ENCODE measurements at places on chromosomes 7 and 10.

GRCh38 chr7:136687693-136688322, 180.6 kb upstream of the CHRM2 start:
- DNase-seq: peak; percentile 58

DNA sequence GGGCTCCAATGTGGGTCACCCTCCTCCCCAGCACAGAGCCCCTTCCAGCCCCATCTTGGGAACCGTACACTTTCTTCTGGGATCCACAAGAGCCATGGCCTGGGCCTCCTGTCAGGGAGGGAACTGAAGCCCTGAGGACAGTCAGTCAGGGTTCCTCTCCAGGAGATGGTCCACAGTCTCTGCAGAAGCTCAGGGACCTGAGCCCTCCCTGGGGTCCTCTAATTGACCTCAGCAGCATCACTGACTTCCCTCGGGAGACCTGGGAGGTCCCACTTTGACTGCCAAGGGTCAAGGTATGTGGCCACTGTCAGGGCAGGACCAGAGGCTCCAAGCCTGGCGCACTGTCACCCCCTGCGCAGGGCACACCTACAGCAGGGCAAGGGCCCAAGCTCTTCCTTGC, 32.3 kb downstream of the NOD1 start:
- no peak for DNase-seq

DNA sequence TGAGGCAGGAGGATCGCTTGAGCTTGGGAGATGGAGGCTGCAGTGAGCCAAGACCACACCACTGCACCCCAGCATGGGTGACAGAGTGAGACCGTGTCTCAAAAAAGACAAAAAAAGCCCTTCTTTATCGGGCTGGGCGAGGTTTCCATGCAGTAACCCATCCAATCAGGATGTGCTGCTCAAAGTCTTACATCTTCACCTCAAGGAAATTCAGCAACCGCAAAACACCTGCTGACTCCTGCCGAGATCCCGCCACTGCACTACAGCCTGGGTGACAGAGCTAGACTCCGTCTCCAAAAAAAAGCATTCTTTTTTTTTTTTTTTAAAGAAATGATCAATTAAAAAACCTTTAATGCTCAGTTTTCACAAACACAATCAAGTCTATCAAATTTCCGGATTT, 75.7 kb upstream of the KCTD7 start:
- DNase-seq: no peak

DNA sequence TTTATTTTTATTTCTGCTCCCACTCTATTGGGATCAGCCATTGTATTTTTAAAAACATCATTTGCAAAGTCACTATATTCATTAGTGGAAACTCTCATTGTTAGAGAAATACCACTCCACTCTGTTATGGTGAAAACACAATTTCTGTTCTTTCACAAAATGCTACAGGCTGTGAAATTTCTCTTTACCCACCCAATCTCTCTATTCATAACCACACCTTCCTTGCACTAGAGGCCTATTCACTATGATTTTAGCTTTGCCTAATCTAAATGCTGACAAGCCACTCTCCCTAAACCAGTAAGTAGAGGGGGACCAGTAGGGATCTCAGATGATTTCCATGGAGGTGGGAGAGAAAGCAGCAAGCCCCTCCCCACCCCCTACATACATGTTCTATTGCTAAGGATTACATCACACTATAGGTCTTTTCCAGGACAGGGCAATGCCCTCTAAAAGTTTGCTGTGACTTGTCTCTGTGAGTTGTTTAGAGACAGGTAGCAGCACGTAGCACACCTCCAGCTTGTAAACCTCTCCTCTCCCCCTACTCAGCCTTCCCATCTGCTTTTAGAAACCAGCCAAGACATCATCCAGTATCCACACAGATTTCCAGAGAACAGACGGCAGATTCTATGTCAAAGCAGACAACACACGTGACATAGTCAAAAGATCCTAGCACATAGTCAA, 58.3 kb upstream of the PPP1R3C start:
- DNase-seq: no peak

DNA sequence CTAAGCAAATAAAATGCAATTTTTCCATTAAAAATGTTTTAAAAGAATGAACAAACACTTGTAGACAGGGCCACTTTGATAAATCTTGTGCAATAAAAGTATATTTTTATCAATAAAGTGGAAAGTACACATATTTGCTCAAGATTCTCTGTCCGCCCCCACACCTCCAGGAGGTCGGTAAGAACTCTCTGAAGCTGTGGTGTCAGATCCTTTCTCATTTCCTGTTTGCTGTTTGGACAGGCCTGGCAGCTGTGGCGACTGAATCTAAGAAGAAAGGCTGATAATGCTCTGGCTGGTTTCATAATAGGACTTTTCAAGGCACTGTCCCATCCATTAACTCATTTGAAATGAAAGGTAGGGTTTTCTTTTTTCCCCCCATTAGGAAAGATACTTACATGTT, 15.3 kb upstream of the ASB4 start:
- DNase-seq: no peak

GRCh38 chr7:151754142-151754590, 122.7 kb downstream of the PRKAG2 start:
- DNase-seq: peak; percentile 99

DNA sequence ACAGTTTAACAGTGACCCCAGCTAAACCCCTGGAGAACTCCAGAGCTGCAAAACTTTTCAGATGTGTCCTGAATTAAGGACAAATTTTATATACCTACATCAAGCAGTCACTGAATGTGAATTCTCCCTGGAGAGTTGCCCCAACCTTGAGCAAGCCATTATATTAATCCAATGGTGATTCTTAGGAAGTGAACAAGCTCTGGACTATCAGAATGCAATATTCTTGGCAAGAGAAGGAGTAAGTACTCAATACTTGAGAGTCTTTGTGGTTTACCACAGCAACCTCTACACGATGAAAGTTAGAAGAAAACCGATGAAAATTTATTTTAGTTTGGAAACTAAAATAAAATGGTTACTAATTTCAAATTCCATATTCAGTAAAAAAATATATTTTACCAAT, 19.3 kb upstream of the ZNF365 start:
- no peak for DNase-seq

DNA sequence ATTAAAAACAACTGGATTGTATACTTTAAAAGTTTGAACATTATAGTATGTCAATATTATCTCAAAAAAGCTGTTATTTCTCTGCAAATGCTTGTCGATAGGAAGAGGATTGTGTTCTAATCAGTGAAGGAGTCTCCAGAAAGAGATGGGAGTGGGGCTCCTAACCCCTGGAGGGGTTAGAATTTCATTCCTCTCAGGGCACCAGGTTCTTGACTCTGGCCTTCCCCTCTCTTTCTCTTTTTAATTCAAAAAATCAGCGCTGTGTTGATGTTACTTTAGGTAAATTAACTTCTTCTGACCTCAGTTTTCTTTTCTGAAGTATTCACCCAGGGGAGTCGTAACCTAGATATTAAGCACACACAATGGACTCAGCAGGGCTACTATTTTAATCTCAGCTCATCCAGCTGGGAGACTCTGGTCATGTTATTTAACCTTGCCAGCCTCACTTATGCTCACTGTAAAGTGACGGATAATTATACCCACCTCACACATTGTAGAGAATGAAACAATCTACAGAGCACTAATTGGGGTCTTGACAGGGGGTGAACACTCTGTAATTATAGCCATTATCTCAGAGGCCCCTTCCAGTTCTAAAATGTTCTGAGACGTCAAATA, 59.4 kb downstream of the GCC1 start:
- DNase-seq: no peak

DNA sequence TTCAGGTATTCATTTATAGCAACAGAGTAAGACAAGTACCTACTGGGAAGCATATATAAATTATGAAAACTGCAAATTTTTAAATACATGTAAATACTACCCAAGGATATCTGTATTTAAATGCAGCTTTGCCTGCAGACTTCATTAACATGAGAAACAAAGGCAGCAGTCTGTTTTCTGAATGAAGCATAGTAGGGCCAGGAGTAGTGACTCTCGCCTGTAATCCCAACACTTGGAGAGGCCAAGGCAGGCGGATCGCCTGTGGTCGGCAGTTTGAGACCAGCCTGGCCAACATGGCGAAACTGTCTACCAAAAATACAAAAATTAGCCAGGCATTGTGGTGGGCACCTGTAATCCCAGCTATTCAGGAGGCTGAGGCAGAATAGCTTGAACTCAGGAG, 42.5 kb upstream of the PHF14 start:
- no peak for DNase-seq

GRCh38 chr7:105678811-105679495, 97.7 kb upstream of the EFCAB10 start:
- peak; percentile 36 for DNase-seq

- DNase-seq: no peak
These were observed 38.2 kb upstream of the CDK6 start for GRCh38 chr7:92874567-92874966.

DNA sequence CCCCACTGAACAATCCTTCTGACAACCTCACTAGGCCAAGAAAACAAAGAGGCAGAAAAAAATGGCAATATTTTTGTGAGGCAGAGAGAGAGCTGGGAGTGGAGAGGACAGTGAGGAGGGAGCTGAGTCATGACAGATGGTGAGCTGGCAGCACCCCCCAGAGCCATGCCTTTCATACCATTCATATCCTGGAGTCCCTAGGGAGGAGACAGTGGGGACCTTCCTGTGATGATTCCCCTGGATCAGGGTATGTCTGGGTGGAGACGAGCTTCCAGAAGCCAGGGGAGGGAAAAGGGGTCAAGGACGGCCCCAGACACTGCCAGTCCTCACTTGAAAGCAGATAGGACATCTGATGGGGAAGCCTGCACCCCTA, 160.5 kb downstream of the ADAM12 start:
- DNase-seq: peak; percentile 24

DNA sequence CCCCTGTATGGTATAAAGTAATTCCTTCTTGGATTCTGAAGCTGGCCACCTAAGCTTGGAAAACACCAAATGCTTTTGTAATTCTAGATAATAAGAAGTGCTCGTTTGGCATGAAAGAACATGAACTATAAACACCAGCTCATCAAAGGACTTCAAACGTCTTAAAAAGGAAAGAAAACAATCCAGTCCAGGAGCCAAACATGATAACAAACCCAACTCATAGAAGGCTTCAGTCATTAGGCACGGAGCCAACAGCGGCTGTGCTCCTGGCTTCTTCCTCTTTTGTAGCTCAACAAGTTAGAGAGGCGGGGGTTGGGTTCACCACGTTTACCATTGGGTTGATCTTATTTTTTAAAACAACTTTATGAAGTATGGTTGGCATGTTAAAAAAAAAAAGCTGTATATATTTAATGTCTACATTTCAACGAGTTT, 56.4 kb upstream of the ECHDC3 start:
- DNase-seq: peak; percentile 46

- DNase-seq: peak; percentile 67
These were observed 5.1 kb downstream of the SYNPO2L start for GRCh38 chr10:73650537-73651331.

- peak; percentile 16 for DNase-seq
These were observed 35.5 kb downstream of the TMEM270 start for GRCh38 chr7:73896454-73896853.

DNA sequence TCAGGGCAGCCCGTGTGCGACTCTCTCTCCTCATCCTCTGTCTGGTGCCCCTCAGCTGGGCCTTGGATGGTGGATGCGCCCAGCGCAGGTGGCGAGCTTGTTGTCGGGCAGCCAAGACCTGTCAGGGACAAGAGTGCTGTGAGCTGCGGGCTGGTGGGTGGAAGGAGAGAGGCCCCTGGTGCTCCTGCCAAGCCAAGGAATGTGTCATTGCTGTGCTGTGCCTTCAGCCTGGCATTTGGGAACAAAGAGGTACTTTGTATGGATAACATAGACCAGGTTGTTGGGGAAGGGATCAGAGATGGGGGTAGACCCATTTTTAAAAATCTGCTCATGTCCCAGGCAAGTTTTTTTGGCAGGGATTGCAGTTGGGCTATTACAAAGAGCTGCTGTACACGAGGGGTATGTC, 120.9 kb downstream of the PKD1L1 start:
- DNase-seq: no peak
